ENCODE measurements at places on chromosomes 13 and 19.

DNA sequence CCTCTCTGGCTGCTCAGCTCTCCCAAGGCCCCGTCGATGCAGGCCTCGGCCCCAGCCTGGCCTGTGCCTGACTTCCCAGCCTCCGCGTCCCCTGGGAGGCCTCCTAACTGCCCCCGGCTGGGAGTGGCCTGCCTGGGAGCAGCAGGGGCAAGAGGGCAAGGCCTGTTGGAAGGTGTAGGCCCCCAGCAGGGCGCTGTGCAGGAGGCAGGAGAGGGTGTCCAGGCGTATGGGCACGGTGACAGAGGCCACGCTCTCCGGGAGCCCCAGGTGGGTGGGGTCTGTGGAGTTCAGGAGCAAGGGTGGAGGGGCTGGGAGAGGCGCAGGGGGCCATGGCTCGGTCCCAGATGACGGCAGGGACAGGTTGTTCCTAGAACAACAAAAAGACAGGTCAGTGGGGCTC lies 1.2 kb downstream of the C19orf84 start:
- no peak for DNase-seq

DNA sequence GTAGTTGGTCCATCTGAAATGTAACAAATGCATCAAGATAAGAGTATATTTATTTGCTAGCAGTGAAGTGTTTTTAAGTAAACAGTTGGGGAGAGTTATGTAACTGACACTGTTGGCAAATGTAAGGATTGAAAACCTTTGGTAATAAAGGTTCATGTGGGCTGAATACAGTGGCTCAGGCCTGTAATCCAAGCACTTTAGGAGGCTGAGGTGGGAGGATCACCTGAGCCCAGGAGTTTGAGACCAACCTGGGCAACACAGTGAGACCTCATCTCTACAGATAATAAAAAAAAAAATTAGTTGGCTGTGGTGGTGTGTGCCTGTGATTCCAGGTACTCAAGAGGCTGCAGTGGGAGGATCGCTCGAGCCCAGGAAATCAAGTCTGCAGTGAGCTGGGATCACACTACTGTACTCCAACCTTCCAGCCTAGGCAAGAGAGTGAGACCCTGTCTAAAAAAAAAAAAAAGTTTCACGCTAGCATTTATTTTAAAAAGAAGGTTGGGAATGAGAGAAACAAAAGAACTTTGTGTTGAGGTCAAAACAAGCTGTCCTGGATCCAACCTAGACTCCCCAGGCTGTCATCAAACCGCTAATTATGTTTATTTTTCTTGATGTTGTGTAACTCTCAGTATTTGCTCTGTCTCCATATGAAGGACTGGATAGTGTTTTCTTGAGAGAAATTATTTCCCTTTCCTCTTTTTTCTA lies 20.7 kb downstream of the SETDB2 start:
- DNase-seq, result no peak

DNA sequence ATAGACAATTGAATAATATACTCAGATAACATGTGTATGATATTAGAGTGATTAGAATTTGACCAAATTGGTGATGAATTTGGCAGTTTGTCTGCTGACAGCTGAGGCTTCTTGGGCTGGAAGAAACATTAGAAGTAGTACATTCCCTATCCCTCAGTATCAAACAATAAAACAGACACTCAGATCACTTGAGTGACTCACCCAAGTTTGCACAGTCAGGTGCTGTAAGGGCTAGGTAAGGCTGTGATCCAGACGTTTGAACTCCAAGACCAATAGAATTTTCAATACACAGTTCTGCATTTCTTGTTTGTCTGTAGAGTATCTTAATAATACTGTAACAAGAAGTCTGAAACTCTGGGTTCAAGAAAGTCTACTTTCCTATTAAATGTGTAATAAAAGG lies 223.5 kb downstream of the POSTN start:
- DNase-seq, result no peak

DNA sequence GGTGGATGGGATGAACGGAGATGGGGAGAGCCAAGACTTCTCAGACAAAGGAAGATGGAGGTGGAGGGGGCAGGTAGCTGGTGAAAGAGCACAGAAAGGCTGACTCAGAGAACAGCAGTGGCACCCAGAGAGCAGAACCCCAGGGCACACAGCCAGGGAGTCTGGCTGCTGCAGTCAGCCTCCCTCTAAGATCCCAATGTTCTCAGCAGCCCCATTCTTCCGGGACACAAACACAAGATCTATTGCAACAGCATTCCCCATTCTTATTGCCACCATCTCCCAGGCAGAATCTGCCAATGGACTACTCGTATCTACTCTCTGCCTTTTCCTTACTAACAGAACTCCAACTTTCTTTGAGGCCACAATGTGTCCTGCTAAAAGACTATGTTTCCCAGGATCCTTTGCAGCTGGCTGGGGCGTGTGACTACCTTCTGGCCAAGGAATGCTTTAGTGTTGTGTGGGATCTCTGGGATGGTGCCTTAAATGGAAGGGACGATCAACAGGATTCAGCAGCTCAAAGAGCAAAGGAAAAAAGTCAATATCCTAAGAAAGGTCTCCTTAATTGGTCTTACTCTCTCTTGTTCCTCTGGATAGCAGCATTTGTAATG lies 7.5 kb downstream of the THAP8 start:
- DNase-seq, result no peak

- DNase-seq, result no peak
These were observed 63.1 kb downstream of the COG3 start for GRCh38 chr13:45527699-45528462.

- DNase-seq, result no peak
These were observed 113.4 kb downstream of the UFM1 start for GRCh38 chr13:38463048-38463447.

GRCh38 chr13:76874479-76874878 lies 11.7 kb downstream of the KCTD12 start:
- no peak for DNase-seq

- DNase-seq, result no peak
These were observed 7.4 kb upstream of the OXGR1 start for GRCh38 chr13:97001636-97002035.

DNA sequence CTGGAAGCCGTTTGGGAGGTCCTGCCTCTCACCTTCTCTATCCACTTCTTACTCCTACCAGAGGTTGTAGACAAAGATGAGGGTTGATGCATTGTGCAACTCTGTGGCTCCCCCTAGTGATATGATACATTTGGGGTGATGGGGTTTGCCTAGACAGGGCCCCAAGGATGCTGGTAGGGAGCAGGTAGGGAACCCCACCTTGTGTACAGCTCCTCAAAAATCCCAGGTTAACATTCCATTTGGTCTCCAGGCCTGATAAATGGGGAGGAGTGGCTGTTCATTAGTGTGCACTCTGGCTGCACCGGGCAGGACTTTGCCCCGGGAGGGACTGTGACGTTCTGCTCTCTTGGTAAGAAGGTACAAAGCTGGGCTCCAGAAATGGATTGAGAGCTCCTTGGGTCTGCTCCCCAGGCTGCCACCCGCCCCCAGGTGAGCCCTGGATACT lies 19.2 kb downstream of the SIGLEC8 start:
- DNase-seq, result no peak

GRCh38 chr13:27432611-27433210 lies 8.3 kb downstream of the GTF3A start:
- no peak for DNase-seq

DNA sequence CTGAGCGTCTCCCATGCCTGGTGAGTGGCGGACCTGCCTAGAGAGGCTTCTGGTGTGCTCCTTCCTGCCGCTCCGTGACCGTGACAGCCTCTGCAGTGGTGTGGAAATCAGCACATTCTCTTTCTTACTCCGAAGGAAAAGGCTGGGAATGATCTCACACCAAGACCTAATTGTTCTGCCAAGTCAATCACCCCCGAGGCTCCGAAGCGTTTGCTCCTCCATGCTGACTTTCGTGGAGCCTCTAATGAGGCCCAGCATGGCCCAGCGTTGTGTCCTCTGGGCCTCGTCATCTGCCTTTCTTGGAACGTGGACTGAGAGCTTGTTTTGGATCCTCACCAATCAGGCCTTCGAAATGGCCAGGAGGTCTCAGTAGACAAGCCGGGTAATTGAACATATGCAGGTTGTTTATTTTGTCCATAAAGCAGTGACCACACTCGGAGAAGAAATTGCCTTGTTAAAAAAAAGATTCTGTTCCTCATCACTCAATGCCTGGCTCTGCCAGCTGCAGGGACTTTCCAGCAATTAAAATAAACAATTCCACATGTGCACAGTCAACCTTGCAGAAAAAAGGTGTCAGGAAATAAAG lies 107.1 kb downstream of the UBL3 start:
- no peak for DNase-seq

- DNase-seq, result no peak
These were observed 2104.9 kb downstream of the PCDH9 start for GRCh38 chr13:65125236-65125635.

DNA sequence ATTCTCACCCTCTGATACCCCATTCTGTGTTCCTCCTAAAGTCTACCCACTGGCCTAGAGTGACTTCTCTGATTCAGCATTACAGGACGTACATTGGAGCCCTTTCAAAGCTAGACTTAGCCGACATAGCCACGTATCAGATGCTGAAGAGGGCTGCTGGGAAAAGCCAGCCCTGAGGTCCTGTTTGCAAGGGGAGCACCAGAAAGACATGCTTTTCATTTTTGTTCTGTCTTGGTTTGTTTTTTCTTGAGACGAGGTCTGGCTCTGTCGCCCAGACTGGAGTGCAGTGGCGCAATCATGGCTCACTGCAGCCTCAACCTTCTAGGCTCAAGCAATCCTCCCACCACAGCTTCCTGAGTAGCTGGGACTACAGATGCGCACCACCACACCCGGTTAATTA lies 6.3 kb upstream of the ZSWIM4 start:
- peak; percentile 69 for DNase-seq

DNA sequence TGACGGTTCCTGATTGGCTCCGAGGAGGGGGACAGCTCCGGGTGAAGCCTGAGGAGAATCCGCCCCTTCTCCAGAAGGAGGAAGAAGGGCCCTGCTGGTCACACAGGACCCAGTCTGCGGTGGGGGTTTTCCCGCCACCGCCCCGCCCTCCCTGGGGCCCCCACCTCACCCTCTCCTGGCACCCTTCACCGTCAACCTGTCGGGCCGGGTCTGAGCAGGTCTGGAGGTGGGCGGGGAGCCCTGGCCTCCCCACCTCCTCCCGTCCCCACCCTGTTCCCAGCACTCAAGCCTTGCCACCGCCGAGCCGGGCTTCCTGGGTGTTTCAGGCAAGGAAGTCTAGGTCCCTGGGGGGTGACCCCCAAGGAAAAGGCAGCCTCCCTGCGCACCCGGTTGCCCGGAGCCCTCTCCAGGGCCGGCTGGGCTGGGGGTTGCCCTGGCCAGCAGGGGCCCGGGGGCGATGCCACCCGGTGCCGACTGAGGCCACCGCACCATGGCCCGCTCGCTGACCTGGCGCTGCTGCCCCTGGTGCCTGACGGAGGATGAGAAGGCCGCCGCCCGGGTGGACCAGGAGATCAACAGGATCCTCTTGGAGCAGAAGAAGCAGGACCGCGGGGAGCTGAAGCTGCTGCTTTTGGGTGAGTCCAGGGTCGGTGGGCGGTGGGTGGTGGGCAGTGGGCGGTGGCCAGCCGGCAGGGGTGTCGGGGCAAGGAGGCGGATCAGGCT lies at the start of gene GNA15:
TSS of gene GNA15 (plus strand) at position 73 of the 723 bp plus-strand sequence. CDS start at position 491, 418 bp downstream.
- DNase-seq, result peak; percentile 85
